GM23338 (cell line): ENCODE measurements at places on chromosomes 12 and 14. TPM values are rescaled to one million over a fixed set of nuclear protein-coding genes. Genes with fewer than 3 reads are reported as not detected.

WBP11 gene
- total RNA-seq: 33.8 and 57.1 TPM in 2 replicates

RNASE4 gene
- 1.6 and 2.0 TPM in 2 replicates for total RNA-seq

FAM186B gene
- 0.08 and 0.38 TPM in 2 replicates for total RNA-seq

R3HDM2 gene
- total RNA-seq: 17.7 and 19.6 TPM in 2 replicates

SLC5A8 gene
- 0.10 and 0.35 TPM in 2 replicates for total RNA-seq

TOMM20L gene
- not detected in 2 replicates for total RNA-seq

OR4K17 gene
- total RNA-seq: not detected in 2 replicates

MED6 gene
- 49.2 and 49.4 TPM in 2 replicates for total RNA-seq

MYRFL gene
- total RNA-seq: 0.82 and 2.3 TPM in 2 replicates

MYO1H gene
- total RNA-seq: not detected in 2 replicates

CLEC4C gene
- not detected in 2 replicates for total RNA-seq

PPP1R13B gene
- total RNA-seq: 6.5 and 8.5 TPM in 2 replicates

IAPP gene
- not detected in 2 replicates for total RNA-seq

AVPR1A gene
- 0.08 and 0.24 TPM in 2 replicates for total RNA-seq

TMEM121 gene
- total RNA-seq: 0.93 and 1.3 TPM in 2 replicates

SLC25A21 gene
- 5.5 and 12.1 TPM in 2 replicates for total RNA-seq

RNU4-1 gene
- under 0.01 TPM in 1 of 2 replicates, not detected in the other for total RNA-seq

CCDC177 gene
- 0.66 and 1.7 TPM in 2 replicates for total RNA-seq

MTHFD1 gene
- total RNA-seq: 219 and 252 TPM in 2 replicates

LTBP2 gene
- total RNA-seq: 0.49 and 2.1 TPM in 2 replicates

SIX4 gene
- total RNA-seq: 46.9 and 50.2 TPM in 2 replicates

EFS gene
- total RNA-seq: 13.6 and 18.9 TPM in 2 replicates

KLRC1 gene
- total RNA-seq: not detected in 2 replicates

TMEM253 gene
- total RNA-seq: 0.59 TPM in 1 of 2 replicates, not detected in the other

METAP2 gene
- total RNA-seq: 111 and 130 TPM in 2 replicates

DLK1 gene
- total RNA-seq: 0.54 and 1.1 TPM in 2 replicates

KCNA1 gene
- 1.2 and 1.9 TPM in 2 replicates for total RNA-seq

GDF3 gene
- 15.3 and 19.3 TPM in 2 replicates for total RNA-seq

LRP1 gene
- 130 and 145 TPM in 2 replicates for total RNA-seq

LRTM2 gene
- total RNA-seq: 0.12 TPM in 1 of 2 replicates, not detected in the other

LAG3 gene
- total RNA-seq: 1.0 and 4.7 TPM in 2 replicates

DDX47 gene
- 90.8 and 98.0 TPM in 2 replicates for total RNA-seq

IL31 gene
- total RNA-seq: not detected in 2 replicates

AQP2 gene
- total RNA-seq: 0.07 TPM in 1 of 2 replicates, not detected in the other

NIN gene
- total RNA-seq: 12.9 and 17.4 TPM in 2 replicates
